Left forelimb (tissue), 1 donor: ENCODE measurements at places on chromosomes 5 and 9.

- DNase-seq: no peak
These were observed 257.9 kb downstream of the SGCD start for GRCh38 chr5:156584871-156585270.

GRCh38 chr5:112996830-112997374, 20.3 kb downstream of the DCP2 start:
- DNase-seq: no peak

DNA sequence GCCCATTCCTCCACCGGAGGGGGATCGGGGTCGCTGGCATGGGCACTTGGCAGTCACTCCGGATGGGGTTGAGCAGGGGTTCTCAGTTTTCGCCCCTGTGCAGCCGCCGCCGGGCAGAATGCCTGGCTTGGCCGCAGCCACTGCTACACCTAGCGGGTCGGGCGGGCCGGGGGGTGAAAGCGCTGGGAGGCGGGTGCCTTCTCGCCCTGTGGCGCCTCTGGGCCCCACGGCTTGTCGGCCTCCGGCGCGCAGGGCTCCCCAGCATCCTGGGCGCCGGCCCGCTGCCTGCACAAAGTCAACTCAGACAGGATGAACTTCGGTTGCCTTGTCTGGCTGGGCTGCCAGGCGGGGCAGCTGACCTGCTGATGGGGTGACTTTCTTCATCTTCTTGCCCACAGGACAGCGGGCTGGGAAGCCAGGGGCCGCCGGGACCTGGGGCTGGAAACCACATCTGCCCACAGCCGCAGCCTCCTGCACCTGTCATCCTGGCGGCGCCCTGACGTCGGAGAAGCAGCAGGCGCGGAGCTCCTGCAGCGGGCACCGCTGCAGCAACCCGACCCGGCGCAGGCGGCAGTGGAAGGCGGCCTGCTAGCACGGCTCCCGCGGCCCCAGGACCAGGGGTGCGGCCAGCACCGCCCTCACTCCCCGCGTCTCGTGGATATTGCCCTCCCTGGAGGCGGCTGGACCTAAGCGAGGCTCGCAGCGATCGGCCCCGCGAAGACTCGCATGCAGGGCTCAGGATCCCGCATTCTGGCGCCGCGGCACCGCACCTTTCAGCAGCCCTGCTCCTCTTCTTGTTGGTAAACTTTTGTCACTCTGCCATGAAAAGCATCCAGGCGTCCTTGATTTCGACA, 1.3 kb upstream of the ANKRD18A start:
- no peak for DNase-seq

DNA sequence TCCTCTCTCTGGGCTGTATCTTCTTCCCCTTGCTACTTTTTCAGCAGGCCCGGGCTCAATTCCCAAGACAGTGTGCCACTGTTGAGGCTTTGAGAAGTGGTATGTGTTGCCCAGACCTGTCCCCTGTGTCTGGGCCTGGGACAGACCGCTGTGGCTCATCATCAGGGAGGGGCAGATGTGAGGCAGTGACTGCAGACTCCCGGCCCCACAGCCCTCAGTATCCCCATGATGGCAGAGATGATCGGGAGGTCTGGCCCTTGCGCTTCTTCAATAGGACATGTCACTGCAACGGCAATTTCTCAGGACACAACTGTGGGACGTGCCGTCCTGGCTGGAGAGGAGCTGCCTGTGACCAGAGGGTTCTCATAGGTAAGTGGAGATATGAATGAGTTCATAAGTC, 828 bp downstream of the TYRP1 start:
- no peak for DNase-seq

- no peak for DNase-seq
These were observed 39.1 kb upstream of the BASP1 start for GRCh38 chr5:17178373-17178675.

DNA sequence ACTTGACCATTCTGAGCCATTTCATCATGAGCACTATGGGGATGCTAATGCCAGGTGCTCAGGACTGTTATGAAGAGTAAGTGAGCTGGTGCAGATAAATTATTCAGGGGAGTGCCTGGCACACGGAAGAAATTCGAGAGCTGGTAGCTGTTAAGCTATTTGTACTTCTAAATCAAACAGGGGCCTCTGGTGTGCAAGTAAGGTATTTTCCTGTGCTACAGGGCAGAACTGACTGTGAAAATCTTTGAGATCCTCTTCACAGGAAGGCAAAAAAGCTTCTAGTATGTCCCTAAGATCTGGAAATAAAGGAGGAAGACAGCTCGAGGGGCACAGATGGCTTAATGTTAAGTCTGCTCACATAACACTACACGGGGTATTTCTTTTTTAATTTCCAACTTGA, 106.3 kb upstream of the SPOCK1 start:
- no peak for DNase-seq

DNA sequence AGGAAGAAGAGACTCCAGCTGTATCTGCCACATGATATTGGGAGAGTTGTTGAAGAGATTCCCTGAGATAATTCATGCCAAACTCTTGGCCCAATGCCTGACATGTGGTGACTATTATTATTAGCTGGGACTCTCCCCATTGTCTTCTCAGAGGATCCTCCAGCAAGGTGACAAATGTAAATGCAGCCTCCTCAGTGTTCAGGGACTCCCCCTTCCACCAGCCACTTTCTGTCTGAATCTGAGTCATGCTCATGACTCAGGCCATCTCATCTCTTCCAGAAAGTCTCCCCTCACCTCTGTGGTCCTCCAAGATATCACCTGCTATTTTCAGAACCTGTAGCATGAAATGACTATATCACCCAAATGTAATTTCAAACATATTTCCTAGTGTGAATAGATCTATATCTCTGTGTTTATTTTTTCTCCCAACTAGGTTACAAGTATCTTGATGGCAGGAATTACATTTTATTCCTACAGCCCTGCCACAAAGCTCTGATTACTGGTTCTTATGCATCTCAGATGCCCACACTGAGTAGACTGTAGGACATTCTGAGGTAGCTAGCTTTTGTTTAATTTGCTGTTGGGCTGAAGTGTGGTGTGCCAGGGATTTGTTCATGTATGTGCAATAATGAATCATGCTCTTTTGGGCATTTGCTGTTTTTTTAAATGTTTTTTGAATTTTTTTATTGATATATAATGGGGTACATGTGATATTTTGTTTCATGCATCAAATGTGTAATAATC, 126.6 kb upstream of the IL12B start:
- no peak for DNase-seq

DNA sequence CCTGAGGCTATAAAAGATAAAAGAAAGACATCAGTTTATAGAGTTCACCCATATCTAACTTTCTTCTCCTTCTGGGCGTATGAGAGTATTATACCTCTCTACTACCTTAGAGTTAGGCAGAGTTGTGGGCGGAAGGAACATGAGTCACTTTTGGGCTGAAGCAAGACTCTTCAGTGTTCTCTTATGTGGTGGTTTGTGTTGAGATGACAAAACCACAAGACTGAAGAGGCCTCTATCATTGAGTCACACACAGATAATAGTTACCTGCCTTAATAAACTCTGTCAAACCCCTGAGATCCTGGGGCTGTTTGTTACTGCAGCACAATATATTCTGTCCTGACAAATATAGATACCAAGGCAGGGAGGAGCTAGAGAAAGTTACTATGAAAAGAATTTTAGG, 184.2 kb downstream of the EFNA5 start:
- no peak for DNase-seq

DNA sequence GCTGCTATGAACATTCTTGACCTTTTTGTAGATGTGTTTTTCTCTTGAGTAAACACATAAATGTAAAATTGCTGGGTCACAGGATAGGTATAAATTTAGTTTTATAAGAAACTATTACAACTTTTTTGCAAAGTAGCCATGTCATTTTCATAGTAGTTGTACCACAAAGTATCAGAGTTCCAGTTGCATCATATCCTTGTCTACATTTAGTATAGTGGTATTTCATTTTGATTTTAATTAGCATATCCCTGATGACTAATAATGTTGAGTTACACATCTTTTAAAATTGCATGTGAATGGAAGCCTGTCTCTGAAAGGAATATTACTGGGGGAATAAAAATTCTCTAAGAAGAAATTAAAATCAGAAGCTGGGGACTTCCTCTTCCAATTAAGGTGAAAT, 85.4 kb downstream of the TMEM161B start:
- no peak for DNase-seq
